ENCODE measurements at places on chromosomes 5 and 9.

GRCh38 chr9:89494199-89494598 lies 3.7 kb downstream of the SEMA4D start:
- DNase-seq = no peak

DNA sequence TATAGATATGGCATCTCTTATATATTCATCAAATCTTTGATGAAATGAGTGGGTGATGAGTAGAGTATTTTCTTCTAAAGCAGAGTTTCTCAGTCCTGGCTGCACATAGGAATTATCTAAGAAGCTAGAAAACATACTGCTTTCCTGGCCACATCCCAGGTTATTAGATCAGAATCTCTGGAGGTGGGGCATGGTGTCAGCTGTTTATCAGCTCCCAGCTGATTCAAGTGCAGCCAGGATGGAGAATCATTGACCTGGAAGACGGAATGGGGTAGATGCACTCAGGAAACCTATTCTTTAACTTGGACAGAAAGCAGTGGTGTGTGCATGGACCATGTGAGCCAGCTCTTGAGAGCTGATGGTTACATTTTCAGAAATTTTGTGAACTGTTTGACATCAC lies 108.1 kb upstream of the IL6ST start:
- no peak for DNase-seq

DNA sequence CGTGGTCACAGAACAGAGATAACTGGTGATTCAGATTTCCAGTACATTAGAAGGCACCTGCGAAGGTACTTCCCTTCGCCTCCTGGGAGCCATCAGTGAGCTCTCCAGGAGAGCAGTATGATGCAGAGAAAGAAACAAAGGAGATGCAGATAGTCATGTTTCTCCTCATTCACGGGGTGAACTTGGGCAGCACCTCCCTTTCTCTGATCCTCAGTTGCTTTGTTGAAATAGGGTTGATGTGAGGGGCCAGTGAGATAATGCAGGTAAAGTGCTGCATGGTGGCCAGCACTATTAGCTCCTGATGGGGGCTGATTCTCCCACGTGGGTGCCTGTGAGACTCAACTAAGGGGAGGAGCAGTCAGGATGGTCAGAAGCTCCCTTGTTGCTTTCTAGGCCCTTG lies 46.6 kb upstream of the ZNF169 start:
- DNase-seq = no peak

GRCh38 chr5:142109331-142110045 lies 909 bp downstream of the NDFIP1 start:
- no peak for DNase-seq

DNA sequence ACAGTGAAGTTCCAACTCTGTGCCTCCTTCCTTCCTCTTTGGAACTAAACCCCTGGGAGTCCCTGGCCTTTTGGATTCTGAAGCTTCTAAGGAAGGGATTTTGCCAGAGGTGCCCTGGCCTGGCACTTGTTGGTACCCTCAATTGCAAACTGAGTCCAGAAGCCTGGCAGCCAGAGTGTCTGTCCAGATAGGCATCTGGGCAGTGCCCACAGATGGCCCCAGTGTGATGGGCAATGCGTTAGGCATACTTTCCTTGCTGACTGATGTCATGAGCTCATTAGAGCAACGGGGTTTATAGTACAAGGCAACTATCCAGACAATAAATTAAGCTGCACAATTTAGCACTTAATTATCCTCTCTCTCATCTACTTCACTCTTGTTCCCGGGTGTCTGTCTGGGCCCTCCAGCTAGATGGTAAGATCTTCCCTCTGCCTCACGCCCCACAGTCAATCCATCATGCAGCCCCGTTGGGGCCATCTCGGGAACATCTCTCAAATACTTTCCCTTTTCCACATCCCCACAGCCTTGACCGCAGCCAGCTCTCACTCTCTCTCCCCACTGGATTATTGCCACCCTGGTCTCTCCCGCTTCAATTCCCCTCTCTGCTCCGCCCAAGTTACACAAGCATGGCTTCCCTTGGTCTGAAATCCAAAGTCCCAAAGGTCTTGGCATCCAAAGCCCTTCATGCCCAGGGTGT lies 157.5 kb upstream of the SMIM23 start:
- DNase-seq = no peak
